ENCODE measurements at places on chromosomes 13 and 19.

DNA sequence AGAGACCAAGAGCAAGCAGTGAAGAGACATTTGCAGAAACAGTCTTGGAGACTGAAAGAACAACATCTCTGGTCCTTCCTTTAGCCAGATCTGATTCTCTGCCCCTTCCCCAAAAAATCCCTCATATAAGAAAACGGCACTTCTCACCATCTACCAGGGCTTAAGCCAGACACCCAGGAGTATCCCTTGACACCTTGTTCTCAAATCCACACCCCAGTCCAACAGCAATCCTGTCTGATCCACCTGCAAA lies 1.7 kb upstream of the PLEKHG2 start:
- DNase-seq = no peak

- peak; percentile 90 for DNase-seq
These were observed 13.1 kb downstream of the TJP3 start for GRCh38 chr19:3721131-3721886.

GRCh38 chr19:48442116-48443035 lies 3.4 kb upstream of the GRWD1 start:
- DNase-seq = no peak

- no peak for DNase-seq
These were observed 938.9 kb upstream of the PRR20A start for GRCh38 chr13:56201834-56202233.

GRCh38 chr19:6126335-6126974 lies 9.0 kb upstream of the ACSBG2 start:
- DNase-seq = no peak

DNA sequence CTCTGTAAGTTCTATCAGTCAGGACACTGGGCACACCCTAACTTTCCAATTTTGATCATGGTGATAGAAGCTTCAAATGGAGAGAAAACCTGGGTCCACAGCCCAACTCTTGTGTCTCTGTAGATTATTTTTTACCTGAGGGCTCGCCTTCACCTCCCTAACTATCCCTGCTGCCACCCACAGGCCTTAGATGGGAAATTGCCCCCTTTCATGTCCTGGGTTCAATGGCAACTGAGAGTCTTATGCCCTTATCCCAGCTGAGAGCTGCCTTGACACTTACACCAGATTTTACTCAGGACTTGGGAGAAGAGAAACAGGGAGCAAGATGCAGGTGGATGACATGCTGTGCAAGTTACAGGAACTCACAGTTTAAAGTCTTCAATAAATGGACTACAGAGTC lies 81.7 kb downstream of the RAP2A start:
- no peak for DNase-seq

- DNase-seq = no peak
These were observed 7.5 kb downstream of the C3 start for GRCh38 chr19:6712692-6713670.

DNA sequence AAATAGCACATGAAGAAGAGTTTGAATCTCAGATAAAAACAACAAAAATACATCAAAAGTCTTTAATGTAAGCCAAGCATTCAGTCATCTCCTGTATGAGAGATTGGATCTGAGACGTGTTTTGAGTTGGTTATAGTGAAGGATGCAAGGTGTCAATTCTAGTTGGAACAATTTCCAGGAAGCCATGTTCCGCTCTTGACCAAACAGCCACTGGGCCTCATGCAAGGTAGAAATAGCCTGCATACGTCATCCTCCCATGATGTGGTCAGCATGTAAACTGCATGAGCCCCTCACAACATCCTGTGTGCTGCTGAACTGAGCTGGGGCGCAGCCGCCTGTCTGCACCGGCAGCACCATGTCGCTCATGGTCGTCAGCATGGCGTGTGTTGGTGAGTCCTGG lies at the start of gene KIR3DL3:
KIR3DL3 (plus strand) TSS at position 301 of the 400 bp plus-strand sequence; CDS start at position 356, 55 bp downstream.
- no peak for DNase-seq

- no peak for DNase-seq
These were observed 42.8 kb upstream of the SLC46A3 start for GRCh38 chr13:28761586-28761985.

DNA sequence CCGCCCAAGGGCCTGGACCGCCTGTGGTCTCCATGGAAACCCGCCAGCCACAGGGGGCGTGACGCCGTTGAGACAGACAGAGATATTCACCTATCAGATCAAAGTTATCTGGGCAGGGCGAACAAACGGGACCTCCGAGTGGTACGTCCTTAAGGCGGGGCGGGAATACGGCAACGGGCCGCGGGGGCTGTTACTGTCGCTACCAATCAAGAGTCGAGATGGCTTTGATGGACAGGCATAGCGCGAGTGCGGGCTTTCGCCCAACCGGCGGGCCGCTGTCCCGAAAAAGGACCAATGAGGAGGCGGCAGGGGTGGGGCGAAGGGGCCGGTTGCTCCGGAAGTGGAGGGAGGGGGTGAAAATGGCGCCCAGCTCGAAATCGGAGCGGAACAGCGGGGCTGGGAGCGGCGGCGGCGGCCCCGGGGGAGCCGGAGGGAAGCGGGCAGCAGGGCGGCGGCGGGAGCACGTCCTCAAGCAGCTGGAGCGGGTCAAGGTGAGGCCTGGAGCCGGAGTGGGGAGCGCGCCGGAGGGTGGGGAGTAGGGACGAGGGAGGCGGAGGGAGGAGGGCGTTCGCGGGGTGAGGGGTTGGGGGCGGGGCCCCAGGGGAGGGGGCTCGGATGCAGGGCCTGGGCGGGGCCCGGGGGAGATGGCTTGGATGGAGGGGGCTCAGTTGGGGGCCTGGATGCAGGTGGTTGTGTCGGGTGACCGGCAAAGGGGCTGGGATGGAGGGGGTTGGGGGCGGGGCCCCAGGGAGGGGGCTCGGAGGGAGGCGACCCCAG lies at the start of gene DCAF15:
DCAF15 (plus strand) TSS at position 356 of the 777 bp plus-strand sequence; CDS start at position 360, 4 bp downstream.
- peak; percentile 98 for DNase-seq

GRCh38 chr19:2618611-2619010 lies 83.9 kb downstream of the GNG7 start:
- no peak for DNase-seq

- no peak for DNase-seq
These were observed 1.2 kb downstream of the RABAC1 start for GRCh38 chr19:41957838-41958366.

GRCh38 chr19:39247701-39248664 lies 673 bp downstream of the IFNL4 start:
- DNase-seq = no peak

DNA sequence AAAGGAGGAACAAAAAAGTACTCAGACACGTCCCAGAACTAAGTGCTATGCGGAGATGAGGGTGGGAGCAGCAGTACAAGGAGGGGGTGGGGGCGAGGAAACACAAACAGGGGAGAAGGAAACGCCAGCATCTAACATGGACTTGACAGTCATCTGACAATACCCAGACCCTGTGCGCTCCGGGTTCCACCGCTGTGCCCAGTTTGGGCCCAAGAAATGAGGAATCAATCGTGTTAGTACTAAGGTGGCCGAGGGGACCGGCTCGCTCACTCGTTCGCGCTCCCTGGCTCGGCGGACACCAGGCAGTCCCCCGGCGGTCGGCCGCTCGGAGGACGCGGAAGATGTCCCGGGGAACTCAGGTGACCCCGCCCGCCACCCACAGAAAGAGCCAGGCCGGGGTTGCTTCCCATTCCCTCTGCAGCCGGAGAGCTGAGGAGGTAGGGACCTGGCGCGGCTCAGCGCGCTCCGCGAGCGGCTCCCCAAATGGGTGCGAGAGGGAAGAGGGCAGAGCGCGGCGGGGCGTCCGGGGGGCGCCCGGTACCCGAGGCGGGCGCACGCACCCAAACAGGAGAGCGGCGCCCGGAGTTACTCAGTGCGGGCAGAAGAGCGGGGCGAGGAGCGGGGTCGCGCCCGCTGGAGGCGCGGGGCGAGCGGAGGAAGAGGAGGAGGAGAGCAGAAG lies 616 bp downstream of the TSHZ3 start:
- no peak for DNase-seq

DNA sequence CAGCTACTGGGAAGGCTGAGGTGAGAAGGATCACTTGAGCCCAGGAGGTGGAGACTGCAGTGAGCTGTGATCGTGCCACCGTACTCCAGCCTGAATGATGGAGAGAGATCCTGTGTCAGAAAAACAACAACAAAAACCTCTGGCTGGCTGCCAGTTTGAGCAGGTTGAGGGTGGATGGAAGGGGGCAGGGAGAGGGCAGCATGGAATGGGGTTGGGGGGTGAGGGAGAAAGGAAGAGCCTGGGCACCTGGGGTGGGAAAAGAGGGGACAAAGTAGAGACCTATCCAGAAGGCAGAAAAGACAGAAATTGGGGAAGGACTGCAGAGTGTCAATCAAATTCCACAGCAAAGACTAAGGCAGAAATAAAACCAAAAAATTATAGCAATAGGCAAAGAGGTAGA lies 4.7 kb downstream of the SLC1A5 start:
- DNase-seq = no peak

GRCh38 chr13:61136093-61136492 lies 279.6 kb downstream of the PCDH20 start:
- DNase-seq = no peak

GRCh38 chr19:2038284-2039088 lies 12.6 kb downstream of the MKNK2 start:
- no peak for DNase-seq

- no peak for DNase-seq
These were observed 9.6 kb downstream of the FUZ start for GRCh38 chr19:49803529-49803856.

DNA sequence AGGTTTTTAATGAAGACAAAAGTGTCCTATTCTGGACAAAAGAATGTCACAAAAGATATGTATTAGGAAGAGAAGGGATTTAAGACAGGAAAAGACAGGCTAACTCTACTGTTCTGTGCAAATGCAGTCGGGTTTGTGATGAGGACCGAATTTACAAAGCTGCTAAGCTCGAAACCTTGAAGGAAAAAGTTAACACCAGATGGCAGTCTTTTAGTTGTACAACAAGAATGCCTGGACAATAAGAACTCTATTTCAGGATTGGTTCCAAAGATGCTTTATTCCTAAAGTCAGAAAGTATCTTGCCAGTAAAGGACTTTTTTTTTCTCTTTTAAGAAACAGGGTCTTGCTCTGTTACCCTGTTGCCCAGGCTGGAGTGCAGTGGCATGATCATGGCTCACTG lies 51.1 kb downstream of the HS6ST3 start:
- DNase-seq = no peak

- peak; percentile 79 for DNase-seq
These were observed 16.9 kb downstream of the FAM187B start for GRCh38 chr19:35211545-35212230.

All from CD8-positive, alpha-beta T cell (primary cell).